ENCODE measurements at places on chromosomes 2 and 18.

DNA sequence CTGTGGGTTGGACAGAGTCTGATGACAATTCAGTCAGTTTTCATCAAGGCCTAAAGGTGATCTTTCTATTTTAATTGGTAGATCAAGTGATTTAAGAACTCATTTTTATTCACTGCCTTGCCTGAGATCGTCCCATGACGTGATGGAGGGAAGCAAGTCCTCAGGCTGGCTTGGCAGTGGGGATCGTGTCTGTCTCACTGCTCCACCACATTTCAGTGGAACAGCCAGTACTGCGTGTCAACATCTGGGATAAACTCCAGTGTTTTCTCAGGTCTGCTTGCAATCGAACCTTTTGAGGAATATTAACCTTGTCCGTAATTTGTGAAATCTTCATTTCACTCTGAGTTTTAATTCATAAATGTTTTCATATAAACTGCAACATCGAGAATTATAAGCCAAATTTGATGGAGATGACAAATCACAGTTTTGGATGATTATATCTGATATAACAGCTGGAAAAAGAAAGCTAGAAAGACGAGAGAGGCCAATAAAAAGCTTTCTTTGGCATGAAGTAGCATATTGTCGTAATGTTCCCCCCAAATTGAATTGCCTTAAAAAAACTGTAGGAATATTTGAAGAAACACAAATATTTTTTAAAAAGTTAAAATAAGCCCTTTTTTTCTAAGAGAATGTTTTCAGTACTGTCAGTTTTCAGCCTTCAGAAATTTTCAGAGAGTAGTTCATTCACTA lies 414.7 kb upstream of the SPRED2 start:
- DNase-seq, result no peak

- no peak for DNase-seq
Observed at GRCh38 chr2:17644997-17645720, 104.7 kb downstream of the VSNL1 start.

DNA sequence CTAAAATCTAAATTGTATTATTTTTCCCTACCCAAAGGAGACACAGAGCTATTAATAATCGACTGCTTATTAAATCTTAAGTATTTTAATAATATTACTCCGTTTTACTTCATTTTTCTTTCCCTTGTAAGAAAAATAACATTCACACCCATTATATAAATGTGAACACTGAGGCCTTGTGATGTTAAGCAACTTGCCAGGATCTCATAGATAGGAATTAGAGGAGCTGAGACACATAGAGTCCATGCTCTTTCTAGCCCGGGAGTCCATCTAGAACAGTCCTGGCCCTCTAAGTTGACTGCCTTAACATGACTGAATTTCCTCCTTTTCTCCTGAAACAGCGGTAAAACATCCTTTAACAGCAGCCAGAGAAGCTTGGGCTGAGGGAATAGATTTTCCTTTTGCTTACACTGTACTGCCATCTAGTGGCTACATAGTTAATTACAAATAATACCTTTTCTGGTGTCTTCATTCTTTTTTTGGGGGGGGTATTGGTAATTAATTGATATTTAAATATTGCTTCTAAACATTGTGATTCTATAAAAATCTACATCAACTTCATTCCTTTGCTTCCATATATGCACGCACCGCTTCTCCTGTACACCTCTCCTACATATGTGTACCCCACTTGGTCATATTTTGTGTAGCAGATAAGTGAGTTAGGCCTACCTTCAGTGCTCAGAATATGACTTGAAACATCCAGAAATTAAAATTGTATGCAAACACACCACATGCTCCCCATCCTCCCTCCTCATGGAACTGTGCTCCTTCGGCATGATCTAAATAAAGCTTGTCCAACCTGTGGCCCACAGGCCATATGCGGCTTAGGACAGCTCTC lies 125.8 kb upstream of the HNMT start:
- DNase-seq, result no peak

DNA sequence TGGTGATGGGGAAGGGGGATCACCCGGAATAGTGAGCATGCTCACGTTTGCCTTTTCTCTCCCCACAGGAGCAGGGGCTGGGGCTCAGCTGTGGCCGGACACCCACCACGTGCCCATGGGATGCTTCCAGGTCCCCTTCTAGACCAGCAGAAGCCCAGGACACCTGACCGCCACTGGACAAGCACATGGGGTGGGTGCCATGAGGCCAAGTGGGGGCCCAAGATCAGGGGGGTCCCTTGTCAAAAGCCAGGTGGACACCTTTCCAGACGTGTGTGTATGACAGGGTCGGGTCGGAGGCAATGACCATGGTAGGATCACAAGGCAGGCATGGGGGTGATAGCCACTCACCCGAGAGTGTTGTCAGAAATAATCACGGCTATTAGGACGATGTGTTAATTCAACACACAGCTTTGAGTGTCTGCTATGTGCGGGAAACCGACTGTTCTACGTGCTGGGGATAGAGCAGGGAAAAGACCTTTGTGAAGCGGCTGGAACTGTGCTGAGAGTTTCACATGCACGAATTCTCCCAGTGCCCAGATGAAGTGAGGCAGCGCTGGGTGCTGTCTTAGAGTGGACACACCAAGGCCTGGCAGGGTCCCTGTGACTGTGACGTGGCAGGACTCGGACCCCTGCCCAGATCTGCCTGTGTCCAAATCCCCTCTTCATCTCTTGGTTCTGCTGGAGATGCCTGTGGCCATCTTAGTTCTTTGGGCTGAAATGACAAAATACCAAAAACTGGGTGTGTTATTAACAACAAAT lies 244.7 kb downstream of the NDUFA10 start:
- no peak for DNase-seq

DNA sequence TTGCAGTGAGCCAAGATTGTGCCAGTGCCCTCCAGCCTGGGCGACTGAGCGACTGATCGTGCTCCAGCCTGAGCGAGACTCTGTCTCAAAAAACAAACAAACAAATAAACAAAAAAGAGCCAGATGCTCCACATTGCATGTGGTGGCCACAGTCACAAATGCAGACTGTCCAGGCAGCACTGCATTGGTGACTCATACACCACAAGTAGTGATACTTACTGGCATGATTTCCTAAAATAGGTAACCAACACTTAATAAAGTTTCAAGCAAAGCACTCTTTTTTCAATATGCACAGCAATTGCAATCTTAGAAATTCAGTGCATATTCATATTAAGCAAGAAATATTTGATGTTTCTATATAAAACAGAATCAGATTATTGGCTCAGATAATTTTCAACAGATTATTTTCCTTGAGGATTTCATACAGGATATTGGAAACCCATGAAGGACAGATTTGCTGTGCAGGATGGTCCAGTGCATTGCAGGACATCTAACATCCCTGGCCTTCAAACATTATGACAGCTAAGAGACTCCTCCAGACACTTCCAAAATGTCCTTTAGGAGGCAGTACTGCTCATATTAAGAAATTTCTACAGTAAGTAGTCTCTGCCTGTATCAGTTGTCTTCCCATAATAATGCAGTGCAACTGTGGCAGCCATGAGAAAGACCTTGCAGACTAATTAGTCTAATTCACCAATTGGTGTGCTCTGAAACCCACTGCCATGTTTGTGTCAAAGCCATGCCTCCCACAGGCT lies 10.5 kb upstream of the SLC1A4 start:
- DNase-seq, result no peak

GRCh38 chr2:168773719-168774521 lies 28.5 kb upstream of the NOSTRIN start:
- no peak for DNase-seq

DNA sequence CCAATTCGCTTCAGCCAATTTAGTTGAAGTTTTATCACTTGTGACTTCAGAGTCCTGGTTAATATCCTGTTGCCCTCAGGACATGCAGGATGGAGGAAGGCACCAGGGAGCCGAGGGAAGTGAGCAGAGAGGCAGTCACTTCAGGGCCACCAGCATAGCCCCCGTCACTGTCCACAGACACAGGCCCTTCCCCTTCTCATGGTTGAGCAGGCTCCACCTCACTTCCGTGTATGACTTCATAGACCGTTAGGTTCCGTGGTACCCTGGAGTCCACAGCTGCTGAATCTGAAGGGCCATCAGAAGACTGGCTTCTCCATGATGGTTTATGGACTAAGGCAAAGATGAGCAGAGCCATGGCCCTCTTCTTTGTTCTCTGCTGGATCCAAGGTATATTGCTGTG lies at the start of gene C2orf92:
Gene C2orf92, plus strand, starts transcription at position 266 of the 400 bp plus-strand sequence. Its CDS starts 76 bp downstream, at position 342.
- no peak for DNase-seq

DNA sequence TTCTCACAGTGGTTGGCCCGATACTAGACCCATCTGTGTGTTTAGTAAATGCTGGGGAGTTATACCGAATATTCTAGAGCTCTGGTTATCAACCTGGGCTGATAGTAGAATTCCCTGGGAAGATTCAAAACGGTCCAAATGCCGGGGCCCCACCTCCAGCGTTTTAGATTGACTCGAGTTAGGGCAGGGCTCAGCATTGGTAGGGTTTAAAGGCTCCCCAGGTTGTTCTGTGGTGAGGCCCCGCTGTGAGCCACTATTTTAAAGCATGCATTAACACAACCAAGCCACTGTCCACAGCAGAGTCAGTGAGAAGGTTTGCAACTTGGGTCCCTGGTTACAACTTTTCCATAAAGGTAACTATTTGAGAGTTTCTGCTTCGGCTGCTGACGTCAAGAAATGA lies 73.6 kb downstream of the DYSF start:
- no peak for DNase-seq

DNA sequence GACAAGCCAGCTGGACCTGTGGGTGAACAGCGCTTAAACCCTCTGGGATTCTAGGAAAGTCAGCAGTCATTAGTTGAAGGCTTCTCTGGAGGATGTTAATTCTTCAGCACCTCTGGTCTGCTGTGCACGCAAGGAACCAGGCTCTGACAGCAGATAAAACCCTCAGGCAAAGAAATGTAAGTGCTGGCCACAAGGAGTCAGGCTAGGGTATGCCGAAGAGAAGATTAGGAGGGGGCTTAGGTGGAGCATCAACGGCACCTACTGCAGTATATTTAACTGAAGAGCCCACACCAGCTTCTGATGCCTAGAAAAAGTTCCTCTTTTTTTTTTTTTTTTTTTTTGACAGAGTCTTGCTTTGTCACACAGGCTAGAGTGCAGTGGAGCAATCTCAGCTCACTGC lies 304.2 kb upstream of the MC4R start:
- no peak for DNase-seq

DNA sequence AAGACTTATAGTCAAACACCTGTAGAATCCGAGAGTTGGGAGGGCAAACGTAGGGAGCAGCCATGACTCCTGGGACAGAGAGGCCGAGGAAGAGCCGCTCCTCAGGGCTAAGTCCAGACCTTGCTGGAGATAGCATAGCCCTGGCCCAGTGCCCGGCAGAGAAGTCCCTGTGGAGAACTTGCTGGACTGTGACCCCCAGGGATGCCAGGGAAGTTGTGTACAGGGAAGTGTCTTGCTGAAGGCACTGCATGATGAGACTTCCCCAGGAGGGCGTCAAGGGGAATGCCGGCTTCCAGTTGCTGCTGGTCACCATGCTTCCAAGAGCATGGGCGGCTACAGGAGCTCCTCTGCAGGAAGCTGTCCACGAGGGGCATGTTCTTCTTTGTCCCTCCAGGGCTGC lies 8.6 kb upstream of the CNDP1 start:
- DNase-seq, result no peak

DNA sequence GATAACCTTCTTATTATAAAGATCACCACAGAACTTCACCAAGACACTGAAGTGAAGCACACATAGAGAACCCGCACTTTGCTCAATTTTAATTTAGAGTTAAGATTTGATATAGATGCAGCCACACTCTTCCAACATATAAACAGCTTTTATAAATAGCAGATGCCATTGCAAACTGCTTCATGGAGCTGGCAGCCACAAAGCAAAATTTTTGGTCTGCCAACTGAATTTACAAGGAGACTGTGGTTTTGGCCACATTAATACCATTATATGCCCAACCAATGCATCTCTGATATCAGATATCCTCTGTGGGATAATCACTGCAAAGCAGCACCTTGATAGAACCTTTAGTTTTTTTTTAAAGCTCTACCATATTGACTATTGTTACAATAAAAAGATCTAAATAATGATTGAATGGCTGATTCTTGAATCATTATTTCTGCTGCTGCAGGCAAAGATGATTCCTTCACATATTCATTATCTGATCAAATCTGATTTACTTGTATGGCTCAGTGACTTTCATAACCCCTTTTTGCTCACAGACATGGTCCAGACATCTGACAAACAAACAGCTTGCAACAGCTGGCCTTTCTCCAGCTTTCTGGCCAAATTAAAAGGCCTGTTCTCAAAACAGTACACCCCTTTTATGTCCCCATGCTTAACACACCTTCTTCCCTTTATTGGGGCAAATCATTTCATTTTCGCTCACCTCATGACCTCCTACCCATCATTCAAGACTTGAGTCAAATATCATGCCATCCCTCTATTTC lies 88.4 kb downstream of the METTL4 start:
- no peak for DNase-seq

GRCh38 chr2:108579623-108580022 lies 45.4 kb downstream of the LIMS1 start:
- DNase-seq, result no peak

GRCh38 chr2:241848761-241849615 lies 9.7 kb downstream of the PDCD1 start:
- no peak for DNase-seq

DNA sequence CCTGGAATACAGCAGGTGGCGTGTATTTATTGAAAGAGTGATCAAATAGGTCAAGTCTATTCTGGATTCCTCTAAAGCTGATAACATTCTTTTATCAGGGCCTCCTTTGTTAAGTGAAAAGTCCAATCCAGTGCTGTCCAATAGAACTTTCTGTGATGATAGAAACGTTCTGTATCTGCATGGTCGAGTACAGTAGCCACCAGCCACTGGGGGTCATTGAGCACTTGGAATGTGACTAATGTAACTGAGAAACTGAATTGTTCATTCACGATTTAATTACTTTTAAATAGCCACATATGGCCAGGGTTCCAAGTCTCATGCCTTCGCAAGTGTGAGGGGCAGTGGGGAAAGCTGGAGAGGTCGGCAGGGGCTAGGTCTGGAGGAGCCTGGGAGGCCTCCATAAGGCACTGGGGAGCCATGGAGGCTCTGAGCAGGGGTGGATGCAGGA lies 20.5 kb downstream of the SH2D6 start:
- DNase-seq, result no peak

DNA sequence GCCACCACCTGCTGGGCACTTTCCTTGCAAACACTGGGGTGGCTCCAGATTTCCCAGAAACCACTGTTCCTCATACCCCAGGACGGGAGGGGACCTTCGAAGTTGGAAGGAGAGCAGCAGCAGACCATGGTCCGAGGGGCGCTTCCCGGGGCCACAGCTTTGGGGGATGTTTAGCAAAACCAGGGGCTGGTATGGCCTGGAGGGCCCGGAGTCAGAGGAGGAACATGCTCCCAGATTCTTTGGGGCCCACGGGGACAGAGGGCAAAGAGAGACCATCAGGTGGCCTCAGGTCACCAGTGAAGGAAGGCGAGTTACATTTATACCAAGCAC lies 25.3 kb downstream of the HS6ST1 start:
- DNase-seq, result no peak

- DNase-seq, result no peak
Observed at GRCh38 chr2:240759459-240759858, 60.6 kb downstream of the KIF1A start.

GRCh38 chr2:234967870-234968208 lies 16.0 kb downstream of the SH3BP4 start:
- DNase-seq, result no peak

- no peak for DNase-seq
Observed at GRCh38 chr18:26689226-26689879, 141.0 kb upstream of the KCTD1 start.
